Skin of body (tissue), 3 donors: ENCODE measurements at places on chromosomes 1 and 21. TPM values are rescaled to one million over a fixed set of nuclear protein-coding genes. Genes with fewer than 3 reads are reported as not detected.

The AXDND1 gene
- total RNA-seq: 0.99 TPM

The NOS1AP gene
- 2.1 TPM for total RNA-seq

The RUNX3 gene
- 1.9 TPM for total RNA-seq

DNA sequence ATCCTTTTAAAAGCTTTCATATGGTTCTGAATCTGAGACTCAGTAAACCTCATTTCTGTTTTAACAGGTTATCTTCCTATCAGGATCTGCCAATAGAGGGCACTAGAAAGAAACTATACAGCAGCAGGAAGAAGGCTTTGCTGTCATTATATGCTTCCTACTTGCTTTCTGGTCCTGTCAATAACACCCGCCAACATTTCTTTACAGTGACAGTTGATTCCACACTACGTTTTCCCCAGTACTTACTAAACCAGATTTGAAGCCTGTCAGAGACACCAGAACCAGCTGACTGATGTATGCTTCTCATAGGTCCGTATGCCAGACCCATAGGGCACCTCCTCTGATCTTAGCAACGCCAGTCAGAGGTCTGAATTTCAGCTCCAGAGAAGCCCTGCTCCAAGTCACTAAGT lies 341.0 kb upstream of the NEGR1 start:
- peak; percentile 32 for DNase-seq

GRCh38 chr1:38028671-38029070 lies 16.1 kb downstream of the UTP11 start:
- no peak for DNase-seq

DNA sequence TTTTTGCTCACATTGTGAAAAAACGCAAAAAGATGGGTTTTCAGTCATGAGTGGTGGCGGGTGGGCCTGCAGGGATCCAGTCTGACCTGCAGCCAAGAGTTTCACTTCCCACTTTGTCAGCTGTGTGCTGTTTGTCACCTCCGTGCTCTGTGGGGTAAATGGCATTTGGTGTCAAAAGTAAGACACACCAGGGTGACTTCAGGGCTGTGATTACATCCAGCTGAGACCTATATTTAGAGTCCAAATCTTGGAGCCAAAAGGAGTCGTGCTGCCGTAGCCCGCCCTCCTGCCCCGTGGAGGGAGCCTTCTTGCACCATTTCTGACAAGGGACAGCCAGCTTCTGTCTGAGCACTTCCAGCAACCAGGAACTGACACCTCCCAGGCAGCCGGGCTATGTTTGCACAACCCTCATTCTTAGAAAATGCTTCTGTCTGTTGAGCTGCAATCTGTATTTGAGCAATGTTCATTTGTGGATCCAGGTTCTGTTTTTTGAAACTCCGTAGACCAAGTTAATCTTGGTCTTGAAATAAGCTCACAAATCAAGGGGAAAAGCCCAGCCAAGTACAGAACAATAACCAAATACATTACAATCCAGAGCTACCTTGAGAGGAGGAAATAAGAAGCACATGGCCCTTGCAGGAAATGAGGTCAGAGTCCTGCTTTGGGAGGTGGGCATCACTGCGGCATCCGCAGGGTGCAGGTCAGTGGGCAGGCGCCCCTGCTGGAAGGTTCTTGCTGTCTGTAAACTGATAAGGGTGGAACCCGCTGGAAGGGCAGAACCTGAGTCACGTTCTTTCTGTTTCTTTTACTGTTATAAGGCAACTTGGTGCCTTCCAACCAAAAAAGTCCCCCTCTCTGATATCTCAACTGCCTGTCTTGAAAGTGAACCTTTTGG lies 14.4 kb downstream of the ABCG1 start:
- DNase-seq: peak; percentile 72

DNA sequence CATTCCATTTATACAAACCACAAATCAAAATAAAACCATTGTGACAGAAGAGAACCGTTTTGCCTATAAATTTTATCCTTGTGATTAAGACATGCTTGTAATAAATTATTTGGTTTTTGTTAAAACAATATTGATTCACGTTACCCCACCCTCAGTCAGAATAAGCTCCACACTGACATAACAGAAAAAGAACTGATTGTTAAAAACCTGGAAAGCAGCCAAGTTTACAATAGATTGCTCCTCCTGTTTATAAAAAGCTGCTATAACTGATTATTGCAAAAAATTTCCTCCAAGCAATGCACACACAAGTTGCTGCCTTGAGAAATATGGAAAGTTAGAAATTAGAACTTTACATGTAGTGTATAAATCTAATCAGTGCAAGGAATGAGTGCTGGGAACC lies 263.5 kb downstream of the SETD4 start:
- DNase-seq: no peak

DNA sequence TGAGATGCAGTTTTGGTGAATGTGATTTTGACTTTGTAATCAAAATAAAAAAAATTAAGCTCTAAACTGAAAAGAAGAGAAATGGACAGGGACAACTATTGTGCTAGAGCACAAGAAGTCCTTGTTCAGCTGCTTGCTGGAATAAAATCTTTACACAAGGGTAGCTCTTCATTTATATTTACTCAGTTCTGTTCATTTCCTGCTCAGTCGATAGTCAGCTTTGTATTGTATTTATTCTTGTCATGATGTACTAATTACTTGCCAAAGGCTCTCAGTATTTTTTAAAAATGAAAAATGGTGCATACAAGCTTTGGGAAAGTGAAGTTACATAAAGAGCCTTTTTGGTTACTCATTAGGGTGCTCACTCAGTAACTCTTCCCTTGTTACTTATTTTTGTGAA lies 17.8 kb downstream of the F5 start:
- DNase-seq: no peak

DNA sequence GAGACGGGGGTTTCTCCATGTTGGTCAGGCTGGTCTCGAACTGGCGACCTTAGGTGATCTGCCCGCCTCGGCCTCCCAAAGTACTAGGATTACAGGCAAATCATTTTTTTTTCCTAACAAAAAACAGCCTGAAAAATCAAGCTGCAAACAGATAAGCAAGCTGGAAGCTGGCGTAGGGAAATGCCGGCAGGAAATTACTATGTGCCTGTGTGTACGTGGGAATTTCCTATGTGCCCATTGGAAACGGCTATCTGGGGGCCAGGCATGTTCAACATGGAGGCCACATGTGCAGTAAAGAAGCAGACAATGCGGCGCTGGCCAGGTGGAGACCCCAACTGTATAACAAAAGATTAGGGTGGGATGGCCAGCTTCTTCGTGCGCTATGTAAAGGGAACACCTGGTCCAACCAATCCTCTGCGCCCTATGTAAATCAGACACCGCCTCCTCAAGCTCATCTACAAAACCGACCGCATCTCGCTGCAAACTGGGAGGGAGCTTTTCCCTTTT lies 9.1 kb upstream of the AADACL4 start:
- DNase-seq: no peak

GRCh38 chr1:235885655-235886262 lies 19.1 kb upstream of the LYST start:
- DNase-seq: no peak

DNA sequence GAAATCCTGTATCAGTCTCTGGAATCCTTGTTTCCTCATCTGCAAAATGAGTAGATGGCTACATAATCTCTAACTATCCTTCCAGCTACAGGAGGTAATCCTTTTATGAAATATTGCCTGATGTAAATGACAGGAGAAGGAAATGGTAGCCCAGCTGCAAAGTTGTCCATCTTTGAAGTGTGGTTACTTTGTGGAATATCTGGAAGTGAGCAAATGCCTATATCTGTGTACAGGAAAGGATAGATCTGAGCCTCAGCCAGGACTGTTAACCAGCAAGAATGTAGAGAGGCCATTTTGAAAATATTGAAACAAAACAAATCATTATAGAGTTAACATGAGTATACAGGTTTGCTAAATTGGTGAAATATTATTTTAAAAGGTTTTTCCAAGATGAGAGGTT lies 74.8 kb upstream of the BMP8A start:
- DNase-seq: no peak

- no peak for DNase-seq
Measured at GRCh38 chr1:89331890-89332289, 32.0 kb upstream of the GBP6 start.
